Activated CD4-positive, alpha-beta T cell treated with anti-CD3 and anti-CD28 coated beads for 24 hours (primary cell): ENCODE measurements at places on chromosomes 13 and 19.

- no peak for DNase-seq
Measured at GRCh38 chr13:106352850-106353249, 182.6 kb downstream of the EFNB2 start.

- DNase-seq: no peak
Measured at GRCh38 chr13:85503797-85504196, 295.4 kb downstream of the SLITRK6 start.

GRCh38 chr19:21691661-21692060 is 75.7 kb downstream of the ZNF100 start:
- DNase-seq: no peak

GRCh38 chr19:41939861-41940730 is 11.8 kb upstream of the ERFL start:
- no peak for DNase-seq

DNA sequence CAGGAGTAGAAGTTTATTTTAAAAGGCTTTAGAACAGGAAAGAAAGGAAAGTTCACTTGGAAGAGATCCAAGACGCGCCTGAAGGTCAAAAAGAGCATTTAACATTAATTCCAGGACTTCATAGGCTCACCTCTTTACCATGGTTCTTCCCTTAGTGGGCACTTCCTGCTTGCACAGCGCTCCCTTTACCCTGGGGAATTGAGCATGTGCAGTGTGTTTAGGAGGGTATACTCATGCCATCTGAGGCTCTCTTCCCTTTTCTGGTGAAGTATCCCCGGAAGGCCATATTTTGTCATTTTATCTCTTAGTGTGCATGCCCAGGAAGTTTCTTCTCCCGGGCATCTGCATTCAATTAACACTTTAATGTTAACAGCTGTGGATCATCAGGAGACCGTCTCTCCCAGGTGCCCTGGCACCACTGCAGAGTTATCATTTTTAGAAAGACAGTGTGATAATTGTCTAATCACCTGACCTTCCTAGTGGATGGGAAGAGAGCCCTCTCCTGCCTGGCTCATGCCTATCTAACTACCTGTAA is 66.1 kb upstream of the ABCC4 start:
- no peak for DNase-seq

DNA sequence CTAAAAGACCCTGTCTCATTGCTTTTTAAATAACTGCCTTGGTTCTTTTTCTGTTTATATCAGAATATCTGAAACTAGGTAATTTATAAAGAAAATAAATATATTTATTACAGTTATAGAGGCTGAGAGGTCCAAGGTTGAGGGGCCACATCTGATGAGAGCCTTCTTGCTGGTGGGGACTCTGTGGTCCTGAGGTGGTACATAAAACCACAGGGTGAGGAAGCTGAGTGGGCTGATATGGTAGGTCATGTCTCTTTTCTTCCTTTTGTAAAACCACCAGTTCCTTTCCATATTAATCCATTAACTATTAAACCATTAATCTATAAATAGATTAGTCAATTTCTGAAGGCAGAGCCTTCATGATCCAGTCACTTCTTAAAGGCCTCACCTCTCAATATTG is 109.5 kb upstream of the SPRY2 start:
- no peak for DNase-seq

- no peak for DNase-seq
Measured at GRCh38 chr19:42487032-42487797, 41.1 kb downstream of the CEACAM1 start.

DNA sequence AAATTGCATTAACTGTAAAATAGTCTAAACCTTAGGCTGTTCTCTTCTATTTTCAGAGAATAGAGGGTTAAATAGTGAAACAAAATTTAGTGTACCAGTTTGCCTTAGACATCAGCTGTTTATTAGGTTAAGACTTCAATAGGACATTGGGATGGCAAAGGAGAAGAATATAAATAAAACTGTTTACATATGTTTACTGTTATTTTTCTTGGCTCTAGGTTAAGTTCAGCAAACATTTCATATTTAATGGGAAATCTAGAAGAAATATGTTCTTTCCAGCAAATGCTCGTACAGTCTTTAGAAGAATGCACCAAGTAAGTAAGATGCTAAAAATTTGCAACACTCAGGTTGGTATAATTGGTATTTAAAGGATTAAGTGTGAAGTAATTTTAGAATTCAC is 76.5 kb upstream of the TEX29 start:
- no peak for DNase-seq

DNA sequence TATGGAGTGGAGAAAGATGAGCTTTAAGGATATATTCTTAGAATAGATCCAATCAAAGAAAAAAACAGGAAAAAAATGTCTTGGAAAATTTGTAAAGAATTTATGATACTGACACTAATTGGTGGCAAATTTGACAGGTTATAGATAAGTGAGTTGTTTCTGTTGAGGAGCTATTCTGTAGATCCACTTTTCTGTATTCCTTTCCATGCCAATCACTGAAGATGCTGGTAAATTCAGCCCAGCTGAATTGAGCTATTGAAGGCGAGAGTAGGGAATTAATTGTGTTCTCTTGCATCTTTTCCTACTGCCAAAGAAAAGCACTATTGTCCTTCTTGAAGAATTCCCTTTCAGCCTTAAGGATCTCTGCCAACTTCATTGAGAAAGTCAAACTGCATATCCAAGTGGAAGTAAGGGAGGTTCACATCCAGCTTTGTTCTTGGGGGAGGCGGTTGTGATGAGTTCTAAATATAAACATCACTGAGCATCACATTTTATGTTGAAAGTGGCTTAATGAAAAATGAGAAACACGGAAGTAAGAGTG is 113.1 kb downstream of the PCDH9 start:
- no peak for DNase-seq

DNA sequence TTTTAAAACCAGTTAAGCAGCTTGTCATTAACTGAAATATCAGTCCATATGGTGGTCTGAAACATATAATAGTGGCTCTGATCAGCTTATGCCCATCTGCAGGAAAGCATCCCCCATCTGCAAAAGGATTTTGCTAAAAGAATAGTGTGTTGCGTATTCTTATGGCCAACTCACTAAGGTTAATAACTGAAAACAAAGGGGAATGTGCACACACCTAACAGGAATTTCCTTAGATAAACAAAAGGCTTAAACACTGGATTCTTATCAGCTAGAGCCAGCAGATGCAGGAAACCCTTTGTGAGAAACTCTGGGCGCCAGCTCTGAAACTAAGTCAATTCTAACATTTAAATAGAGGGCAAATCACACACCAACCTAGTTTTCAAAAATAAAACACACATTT is 22.1 kb downstream of the VPS36 start:
- DNase-seq: no peak

GRCh38 chr13:59979589-59979988 is 184.1 kb downstream of the DIAPH3 start:
- no peak for DNase-seq

- peak; percentile 23 for DNase-seq
Measured at GRCh38 chr13:30978981-30979956, 46.8 kb downstream of the TEX26 start.

GRCh38 chr13:94617389-94618000 is 15.8 kb downstream of the GPR180 start:
- DNase-seq: no peak

- no peak for DNase-seq
Measured at GRCh38 chr13:98328511-98328910, 151.4 kb upstream of the RNF113B start.
